ENCODE measurements at places on chromosomes 1 and 21.
A peak's percentile ranks its signal among the peaks of the same experiment; 100 is the strongest.

DNA sequence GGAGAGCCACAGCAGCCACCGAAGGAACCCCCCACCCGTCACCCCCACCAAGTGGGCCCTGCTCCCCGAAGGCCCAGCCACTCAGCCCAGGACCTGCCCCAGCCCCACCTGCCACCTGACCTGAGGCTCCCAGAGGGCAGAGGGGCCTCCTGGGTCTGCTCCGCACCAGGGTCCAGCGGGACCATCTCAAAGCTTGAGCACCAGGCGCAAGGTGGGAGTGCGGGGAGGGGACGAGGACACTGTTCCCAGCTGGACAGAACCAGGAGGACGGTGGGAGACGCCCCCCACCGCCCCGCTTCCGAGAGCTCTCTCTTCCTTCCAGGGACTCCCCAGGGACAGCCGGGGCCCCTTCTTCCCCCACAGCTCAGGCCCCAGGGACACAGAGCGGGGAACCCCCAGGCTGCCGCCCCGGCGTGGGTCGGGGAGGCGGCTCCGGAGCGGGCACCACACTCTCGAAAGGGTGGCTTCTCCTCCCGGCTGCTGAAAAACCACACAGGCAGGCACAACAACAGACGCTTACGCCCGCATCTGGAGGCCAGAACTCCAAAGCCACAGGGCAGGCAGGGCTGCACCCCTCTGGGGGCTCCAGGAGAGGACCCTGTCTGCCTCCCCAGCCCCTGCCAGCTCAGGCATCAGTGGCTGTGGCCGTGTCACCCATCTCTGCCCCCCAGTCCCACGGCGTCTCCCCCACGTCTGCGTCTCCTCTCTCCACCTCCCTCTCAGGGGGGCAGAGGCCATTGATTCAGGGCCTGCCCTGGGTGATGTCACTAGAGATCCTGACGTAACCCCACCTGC lies 1.9 kb upstream of the TTLL10 start:
- no peak for DNase-seq

GRCh38 chr1:203114202-203114601 lies 13.3 kb upstream of the ADORA1 start:
- DNase-seq: no peak

DNA sequence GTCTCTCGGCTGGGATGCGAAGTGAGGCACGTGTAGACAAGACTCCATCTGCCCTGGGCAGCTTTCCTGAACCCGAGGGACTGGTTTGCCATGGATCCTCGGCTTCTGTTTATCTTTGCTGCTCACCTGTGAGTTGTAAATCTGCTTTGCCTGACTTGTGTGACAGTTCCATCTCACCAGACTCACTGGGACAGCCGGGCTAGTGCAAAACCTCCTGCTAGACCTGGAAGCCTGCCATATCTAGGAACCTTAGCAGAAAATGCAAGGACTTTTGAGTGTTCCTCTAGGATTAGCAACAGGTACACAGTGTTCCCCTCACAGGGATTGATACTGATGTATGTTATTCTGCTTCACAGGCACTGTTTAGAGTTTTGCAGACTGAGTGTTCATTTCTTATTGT lies 218.6 kb downstream of the URB2 start:
- DNase-seq: no peak

GRCh38 chr21:40047993-40048730 lies 180.9 kb downstream of the PCP4 start:
- DNase-seq: no peak

GRCh38 chr1:94819238-94819944 lies 766 bp upstream of the SLC44A3 start:
- DNase-seq: no peak

- no peak for DNase-seq
Measured at GRCh38 chr1:98373056-98373455, 288.5 kb upstream of the SNX7 start.

DNA sequence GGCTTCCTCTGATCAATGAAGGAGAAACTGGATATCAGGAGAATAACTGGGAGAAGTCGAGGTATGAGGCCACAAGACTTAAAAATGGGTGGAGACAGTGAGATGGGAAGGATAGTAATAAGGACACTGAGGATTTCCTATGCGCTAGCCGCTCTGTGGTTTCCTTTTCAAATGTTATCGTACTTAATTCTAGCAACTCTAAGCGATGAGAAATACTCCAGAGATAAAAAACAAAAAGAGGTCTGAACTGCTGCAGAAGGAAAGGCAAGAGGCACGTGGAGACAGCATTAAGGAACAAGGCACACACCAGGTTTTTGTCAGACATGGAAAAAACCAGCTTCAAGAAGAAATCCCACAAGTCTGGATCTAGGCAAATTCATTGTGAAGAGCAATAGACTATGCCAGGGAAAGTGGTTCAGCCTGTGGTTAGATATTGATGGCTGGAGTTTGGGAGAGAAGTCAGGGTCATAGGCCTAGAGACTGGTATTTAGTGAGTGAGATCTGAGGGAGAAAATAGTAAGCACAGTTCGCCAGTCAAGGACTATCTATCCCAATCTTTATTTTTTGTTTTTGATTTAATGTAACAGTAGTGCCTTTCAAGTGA lies 5.3 kb downstream of the CLCA2 start:
- no peak for DNase-seq

DNA sequence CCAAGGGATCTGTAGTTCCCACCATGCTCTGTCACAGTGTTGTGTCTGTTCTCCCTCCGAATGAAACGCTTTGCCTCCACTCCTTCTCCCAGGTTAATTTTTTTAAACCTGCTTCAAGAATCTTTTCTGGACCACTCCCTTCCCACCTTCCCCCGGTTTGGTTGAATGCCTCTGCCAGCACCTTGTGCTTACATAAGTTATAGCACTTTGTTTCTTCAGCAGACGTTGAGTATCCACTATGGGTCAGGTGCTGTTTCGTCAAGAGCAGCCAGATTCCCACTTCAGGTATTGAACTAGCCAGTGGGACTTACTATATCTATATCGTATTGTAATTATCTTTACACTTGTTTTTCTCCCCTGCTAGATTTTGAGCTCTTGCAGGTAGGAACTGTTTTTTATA lies 27.6 kb downstream of the TTF2 start:
- DNase-seq: no peak

- DNase-seq: no peak
Measured at GRCh38 chr1:56799605-56800400, 19.4 kb downstream of the FYB2 start.

GRCh38 chr1:18539171-18539570 lies 58.4 kb downstream of the KLHDC7A start:
- DNase-seq: no peak

DNA sequence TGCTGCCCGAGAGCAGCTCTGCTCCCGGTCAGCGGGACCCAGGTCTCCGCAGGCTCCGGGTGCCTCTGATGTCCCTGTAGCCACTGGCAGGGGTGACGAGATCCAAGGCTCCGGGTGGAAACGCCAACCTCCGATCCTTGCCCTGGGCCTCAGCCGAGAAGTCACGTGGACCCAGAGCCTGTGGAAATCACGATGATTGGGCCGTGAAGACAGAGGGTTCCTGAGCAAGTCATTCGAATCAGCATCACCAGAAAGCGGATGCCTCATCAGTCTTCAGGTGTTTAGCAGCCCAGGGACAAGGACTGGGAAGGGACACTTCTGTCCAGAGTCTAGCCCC lies 12.5 kb downstream of the LRRC3 start:
- DNase-seq: no peak

DNA sequence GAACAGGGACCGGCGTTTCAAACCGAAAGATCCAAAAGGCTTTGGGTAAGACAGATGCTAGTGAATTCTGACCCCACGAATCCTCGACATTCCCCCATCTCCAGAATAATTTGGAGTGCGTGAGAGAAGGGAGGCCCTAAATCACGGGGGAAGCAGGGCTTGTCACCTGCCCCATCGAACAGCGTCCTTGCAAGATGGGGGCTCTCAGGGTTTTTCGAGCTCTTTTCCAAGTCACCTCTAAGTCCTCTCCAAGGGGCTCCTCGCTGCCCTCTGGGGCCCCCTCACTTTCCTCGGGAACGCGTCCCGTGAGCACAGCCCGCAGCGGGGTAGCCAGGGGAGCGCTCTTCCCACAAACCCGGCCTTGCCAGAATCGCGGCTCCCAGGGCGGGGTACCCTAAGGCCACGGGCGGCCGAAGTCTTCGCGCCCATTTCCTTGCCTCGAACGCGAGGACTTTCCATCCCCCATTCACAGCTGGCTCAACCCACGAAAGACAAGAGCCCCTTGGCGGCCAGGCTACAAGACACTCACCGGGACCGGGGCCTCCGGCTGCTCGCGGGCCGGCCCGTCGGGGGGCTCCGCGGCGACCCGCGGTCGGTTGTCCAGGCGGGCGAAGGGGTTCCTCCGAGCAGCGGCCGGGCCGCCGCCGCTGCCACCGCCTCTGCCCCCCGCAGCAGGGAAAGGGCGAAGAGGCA lies 546 bp downstream of the DONSON start:
- DNase-seq: no peak

DNA sequence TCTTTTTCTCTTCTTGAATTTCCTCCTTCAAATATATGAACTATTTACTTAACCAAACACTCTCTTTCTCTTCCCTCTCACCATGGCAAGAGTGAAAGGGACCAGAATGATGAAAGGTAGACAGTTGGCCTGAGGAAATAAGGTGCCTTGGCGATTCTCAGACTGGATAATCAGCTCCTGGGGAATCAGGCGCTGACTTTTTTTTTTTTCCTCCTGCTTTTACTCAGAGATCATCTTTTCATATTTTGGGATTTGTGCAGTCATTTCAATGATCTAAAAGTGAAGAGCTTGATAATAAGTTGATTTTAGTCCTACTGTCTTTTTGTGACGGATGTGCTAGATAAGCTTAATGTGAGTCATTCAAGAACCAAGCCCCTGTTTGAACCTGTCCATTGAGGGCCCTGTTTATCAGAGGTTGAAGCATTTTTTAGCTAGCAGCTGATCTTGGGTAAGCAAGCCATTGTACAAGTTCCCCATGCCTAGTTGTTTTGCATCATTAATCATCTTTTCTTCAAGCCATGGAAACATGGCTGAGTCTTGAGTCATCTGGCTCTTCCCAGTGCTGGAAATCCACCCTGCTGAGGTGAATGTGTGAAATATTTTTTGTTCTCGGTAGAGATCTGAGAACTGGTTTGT lies 40.8 kb downstream of the ITSN1 start:
- no peak for DNase-seq

- no peak for DNase-seq
Measured at GRCh38 chr1:47252795-47253194, 20.8 kb upstream of the TAL1 start.

DNA sequence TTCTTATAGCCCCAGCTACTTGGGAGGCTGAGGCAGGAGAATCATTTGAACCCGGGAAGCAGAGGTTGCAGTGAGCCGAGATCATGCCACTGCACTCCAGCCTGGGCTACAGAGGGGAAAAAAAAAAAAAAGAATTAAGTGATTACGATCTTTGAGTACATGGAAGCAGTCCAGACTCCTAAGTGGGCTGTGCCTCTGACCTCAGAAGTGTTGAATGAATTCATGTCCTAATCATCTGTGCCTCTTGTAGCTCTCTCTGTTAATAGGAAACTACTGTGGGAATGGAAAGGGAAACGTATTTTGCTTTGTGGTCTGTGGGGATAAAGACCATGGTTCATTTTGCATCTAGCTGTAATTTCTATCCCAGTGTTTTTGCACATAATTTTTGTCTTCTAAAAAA lies 8.4 kb upstream of the IVNS1ABP start:
- DNase-seq: no peak

DNA sequence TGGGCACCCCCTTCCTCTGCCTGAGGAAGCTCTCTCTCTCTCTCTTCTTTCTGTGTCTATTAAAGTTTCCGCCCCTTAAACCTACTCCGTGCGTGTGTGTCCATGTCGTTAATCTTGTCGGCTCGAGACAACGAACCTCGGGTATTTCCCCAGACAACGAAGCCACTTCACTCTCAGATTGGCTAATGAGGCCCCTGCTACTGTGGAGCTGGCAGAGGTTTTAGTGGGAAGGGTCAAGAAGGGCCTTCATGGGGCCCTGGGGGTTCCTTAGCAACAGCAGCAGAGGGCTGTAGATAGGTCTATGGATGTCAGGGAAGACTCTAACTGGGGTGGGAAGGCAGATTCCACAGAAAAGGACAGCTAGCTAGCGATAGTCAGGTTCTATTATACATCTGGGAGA lies 239.8 kb upstream of the RAB4A start:
- DNase-seq: no peak

- peak; percentile 80 for DNase-seq
Measured at GRCh38 chr1:168469690-168470089, 74.1 kb downstream of the XCL2 start.

DNA sequence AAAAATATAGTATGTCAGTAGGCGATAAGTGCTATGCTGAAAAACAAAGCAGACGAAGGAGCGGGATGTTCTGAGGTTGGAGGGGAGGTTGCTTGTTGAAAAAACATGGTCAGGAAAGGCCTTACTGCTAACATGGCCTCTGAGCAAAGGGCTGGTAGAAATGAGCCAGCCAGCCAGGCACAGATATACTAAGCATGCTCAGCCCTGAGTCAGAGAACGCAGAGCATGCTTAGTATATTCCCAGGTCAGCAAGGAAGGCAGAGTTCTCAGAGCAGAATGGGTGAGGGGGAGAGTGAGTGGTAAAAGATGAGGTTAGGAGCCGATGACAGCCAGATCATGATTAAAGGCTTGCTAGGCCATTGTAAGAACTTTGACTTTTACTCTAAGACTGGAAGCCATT lies 36.7 kb downstream of the ZBTB40 start:
- DNase-seq: no peak

GRCh38 chr1:29756085-29756484 lies 519.8 kb downstream of the PTPRU start:
- DNase-seq: no peak

GRCh38 chr1:188224263-188224662 lies 1395.5 kb downstream of the PLA2G4A start:
- DNase-seq: no peak

GRCh38 chr1:224289396-224289795 lies 40.6 kb downstream of the NVL start:
- DNase-seq: no peak

DNA sequence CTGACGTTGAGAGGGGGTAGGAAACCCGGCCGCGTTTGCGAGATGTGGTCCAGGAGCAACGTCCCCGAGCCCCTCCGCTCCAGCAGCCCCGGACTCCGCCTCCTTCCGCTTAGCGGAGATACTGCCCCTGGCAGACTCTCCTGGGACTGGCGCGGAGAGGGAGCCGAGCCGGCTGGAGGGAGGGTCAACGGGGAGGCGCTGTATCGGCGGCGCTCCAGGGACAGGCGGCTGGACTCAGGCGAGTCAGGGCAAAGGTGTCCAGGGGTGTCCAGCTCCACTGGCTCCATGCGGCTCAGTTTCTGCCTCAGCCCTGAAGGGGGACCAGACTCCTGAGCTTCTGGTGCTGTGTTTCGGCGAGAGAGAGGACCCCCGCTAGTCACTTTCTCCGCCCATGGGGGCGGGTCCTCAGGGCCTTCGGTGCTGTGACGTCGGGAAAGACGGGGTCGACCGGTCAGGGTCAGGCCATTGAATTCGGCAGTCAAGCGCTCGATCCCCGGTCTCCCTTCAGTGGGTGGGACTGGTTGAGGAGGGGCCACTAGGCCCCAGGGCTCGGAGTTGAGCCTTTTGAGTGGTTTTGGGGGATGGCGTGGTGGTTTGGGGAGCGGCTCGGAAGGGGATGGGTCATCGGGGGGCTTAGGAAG lies 2.8 kb upstream of the LIX1L start:
- DNase-seq: peak; percentile 85

- no peak for DNase-seq
Measured at GRCh38 chr21:35940074-35940927, 120.0 kb downstream of the SETD4 start.
